IMR-90 (cell line): ENCODE measurements at places on chromosomes 7 and 10.

DNA sequence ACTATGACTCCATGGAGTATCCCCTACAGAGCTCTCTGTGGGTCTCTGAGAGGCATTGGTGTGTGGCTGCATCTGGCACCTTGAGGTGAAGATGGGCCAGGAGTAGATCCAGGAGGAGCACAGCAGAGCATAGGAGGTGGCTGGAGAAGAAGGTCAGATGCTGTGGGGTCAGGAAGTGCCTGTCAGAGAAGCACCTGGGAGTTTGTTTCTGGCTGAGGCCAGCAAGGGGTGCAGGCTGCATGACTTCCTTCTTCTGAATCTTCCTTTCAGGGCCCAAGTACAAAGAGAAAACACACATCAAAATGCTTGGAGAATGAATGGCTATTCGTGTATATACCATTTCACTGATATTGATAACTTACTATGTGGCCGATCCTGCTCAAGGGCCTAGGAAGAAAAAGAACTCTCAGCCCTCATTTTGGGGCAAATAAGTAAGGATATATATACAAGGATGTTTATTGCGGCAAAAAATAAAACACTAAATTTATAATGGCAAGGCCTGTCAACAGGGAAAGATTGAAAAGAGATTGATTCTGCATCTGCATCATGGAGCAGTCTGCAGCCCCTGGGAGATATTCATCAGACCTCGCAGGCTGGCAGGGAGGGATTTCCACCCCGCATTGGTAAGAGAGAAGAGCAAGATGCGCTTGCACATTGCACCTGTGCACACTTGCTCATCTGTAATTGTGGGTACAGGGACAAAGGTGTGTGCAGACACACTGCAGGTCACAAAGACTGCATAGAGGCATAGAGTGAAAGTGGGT lies 39.2 kb downstream of the PTPRE start:
- no peak for DNase-seq

- DNase-seq = no peak
Observed at GRCh38 chr10:62394556-62395018, 20.4 kb downstream of the ZNF365 start.

GRCh38 chr7:33807779-33808482 lies 97.4 kb upstream of the BMPER start:
- DNase-seq = peak; percentile 74

DNA sequence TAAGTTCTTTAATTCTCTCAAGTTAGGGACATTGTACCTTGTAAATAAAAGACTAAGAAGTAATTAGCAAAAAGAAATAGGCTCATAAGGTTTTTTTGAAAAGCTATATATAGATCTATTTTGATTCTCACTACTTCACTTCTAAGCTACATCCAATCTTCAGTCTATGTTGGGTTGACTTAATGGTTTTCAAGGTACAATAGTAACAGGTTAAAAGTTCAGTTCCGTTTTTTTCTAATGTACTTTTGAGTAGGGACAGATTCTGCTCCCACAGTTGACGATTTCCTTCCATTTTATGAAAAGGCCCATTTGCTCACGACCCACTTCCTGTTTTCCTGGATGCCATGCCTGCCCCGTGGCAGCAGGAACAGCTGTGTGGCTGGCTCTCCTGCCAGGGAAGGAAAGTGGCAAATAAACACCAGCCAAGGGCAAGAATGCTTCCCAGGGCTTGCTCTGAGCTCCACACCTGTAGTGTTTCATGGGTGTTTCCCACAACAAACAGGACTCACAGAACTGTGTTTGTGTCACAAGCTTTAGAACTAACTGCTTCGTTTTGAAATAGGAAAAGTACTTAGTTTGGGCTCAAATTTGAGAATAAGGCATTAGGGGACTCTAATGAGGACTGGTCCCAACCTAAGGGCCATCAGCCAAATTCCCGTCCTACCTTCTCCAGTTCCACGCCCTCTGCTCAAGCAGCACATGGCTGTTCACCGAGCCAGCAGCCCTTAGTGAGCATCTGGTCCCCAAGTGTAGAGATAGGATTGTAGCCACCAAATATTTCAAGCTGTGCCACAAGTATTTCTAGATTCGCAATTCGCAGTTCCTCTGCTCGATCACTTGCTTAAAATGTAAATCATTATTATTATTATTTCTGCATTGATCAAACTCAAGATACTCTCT lies 240.7 kb downstream of the COBL start:
- no peak for DNase-seq

DNA sequence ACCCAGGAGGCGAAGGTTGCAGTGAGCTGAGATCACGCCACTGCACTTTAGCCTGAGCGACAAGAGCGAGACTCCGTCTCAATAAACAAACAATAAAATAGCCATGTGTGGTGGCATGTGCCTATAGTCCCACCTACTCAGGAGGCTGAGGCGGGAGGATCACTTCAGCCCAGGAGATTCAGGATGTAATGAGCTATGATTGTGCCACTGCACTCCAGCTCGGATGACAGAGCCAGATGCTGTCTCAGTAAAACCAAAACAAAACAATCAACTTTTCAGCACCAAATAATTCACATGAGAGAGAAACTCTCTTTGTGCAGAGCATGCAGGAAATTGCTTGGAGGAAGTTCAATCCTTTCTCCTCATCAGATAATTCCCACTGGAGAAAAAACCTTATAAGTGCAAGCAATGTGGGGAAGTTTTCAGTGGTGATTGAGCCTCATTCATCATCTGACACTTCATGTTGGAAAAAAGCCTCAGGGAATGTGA lies 13.4 kb upstream of the FIS1 start:
- no peak for DNase-seq

GRCh38 chr7:131011976-131012375 lies 278.0 kb upstream of the KLF14 start:
- peak; percentile 89 for DNase-seq

DNA sequence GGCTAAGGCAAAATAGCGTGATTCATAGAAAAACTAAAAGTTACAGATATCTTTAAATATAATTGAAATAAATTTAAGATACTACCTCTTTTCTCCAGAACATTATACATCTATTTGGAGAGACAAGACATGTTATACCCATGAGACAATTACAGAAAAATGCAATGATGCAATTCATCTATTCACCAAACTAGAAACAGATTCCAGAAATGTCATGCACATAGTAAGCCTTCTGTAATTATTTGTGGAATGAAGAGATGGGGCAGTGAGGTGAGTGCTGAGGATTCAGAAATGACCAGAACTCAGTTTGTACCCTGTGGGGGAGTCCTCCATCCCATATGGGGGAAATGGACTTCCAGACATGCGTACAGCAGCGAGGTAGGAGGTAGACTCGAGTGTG lies 99.4 kb downstream of the MKX start:
- peak; percentile 68 for DNase-seq

- peak; percentile 33 for DNase-seq
Observed at GRCh38 chr10:17782921-17783665, 26.1 kb upstream of the MRC1 start.

GRCh38 chr10:20963721-20964595 lies 66.8 kb upstream of the NEBL start:
- no peak for DNase-seq

GRCh38 chr7:21077602-21078001 lies 290.9 kb upstream of the SP8 start:
- DNase-seq = no peak

DNA sequence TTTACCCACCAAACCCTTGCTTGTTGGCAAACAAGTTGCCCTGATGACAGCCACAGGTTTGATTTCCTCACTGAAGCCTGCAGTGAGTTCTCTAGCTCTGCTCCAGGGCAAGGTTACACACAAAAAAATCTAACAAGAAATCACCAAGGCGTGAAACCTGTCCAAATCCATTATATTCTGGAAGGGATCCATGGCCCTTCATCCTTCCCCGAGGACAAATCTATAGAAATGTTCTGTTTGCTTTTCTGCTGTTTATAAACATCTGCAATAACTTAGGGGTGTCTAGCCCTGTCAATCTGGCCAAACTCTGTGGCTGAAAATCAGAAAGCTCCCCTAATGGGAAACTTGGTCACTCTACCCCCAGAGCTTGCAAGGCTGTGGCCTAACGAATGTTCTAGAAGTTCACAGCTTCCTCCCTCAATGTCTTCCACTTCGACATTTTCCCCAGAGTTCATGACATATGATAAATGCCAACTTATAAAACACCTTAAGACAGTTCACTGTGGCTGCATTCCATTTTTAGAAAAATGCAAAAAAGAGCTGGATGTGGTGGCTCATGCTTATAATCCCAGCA lies 164.5 kb downstream of the PRPF18 start:
- DNase-seq = no peak

DNA sequence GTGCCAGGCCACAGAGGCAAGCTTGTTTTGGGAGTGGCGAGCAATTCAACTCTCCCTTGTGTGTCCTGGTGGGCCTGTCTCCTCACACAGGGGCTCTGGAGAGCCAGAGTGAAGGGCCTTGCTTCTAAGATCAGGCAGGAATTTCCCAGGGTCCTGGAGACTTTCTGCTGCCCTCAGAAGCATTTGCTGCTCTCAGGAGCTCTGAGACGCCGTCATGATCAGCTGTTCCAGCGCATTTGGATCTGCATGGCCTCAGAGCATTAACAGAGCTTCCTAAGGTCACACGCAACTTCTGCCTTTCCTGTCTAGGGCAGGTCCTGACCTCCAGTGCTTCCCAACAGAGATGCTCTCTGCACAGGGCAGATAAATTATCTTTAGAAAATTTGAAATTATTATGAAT lies 52.2 kb upstream of the C10orf90 start:
- DNase-seq = no peak
